Left lobe of liver (tissue), 2 donors: ENCODE measurements at places on chromosomes 5 and 9.

DNA sequence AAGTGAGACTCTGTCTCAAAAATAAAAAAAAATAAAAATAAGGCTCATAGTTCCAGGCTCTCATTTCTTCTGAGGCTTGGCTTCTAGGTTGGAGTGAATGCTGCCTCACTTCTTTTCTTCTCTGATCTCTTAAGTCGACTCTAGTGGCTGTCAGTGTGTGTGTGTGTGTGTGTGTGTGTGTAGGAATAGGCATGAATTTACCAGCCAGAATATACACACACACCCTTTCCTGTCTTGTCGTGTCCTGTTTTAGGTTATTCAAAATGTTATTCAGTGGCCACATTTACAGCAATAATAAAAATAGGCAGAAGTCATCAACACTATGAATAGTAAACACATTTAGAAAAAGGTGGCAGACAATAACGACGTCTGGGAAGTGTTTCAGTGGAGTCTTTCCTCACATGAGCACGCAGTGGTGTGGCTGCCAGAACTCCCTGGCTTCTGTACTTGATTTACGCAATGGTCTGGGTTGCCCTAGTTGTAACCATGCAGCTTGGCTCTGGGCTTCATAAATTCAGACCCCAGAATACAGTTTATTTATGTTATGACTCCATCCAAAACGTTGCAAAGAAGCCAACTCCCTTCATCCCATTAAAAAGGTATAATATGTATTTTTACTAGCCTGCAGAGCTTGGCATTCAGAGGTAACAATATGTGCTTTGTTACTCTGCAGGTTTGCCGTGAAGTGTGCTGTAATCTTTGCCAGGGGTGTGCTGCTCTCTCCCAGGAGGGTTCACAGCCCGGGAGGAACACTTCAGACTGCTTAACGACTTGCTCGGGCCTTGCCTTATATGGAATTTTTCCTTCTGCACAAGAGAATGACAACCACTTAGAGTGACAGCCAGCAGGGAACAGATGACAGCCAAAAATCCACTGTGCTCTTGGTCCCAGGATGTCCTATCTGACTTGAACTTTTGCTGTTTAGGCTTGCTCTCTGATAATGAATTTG, 34.4 kb upstream of the PALM2AKAP2 start:
- peak; percentile 62 for DNase-seq

DNA sequence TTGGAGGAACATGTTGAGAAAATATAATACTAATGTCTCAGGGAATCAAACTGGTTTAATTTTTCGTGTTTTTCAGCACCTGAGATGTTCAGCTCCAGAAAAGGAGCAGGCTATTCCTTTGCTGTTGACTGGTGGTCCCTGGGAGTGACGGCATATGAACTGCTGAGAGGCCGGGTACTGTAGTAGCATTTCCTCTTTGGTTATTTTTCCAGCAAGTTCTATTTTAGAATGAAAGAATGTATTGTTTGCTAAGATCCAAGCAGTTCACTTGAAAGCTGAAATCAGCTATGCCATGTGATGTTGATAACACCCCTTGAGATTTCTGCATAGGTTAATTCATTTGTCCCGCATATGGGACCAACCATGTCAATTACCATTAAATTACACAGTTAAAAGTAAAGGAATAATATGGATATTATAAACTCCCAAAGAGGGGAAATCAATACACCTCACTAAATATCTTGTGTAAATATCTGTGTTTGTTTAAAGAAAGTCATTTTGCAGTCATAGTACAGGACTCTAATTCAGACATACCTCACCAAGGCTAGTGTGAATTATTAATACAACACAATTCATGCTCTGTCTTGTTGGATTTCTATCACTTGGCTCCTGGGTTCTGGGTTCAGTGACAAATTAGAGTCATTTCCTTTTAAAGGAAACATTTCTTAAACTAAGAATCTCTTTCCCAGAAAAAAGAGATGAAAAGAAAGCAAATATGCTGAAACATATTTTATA, 126.8 kb downstream of the STK32A start:
- DNase-seq, result no peak

DNA sequence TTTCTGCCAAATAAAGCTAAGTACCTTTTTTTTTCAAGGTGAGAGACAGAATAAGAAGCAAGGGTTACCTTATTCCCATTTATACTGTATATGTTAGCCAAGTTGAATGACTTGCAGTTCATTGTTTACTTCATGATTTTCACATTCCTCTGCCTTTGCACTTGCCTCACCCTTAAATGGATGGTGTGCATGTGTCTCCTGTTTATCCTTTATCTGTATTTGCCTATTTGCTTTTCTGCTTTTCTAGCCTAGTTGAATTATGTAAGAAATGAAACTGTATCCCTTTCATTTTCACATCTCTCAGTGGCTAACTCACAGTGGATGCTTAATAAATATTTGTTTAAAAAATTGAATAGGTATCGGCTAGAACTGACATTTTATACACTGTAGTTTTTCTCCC, 200.8 kb upstream of the ST8SIA4 start:
- DNase-seq, result no peak

- no peak for DNase-seq
Measured at GRCh38 chr5:166340039-166340438, 1951.4 kb upstream of the WWC1 start.

DNA sequence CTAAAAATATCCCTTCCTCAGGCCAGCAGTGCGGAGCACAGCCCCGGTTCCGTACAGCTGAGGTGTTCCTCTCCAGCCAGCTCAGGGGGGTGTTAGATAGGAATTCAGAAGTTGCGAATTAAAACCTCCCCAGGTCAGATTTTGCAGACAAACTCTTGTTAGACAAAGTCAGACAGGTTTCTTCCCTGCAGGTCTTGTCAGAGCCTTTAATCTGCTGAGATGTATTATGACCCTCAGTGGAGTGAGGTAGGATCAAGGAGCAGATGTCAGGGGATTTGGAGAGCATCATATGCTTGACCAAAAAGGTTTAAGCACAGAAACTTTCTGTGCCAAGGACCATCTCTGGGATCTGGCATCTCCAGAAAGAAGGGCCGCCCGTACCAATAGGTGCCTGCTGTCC, 60.1 kb downstream of the NTNG2 start:
- no peak for DNase-seq
